ENCODE measurements at places on chromosomes 2 and 18.

- DNase-seq, result no peak
Measured at GRCh38 chr2:119716284-119716672, 37.3 kb downstream of the TMEM177 start.

GRCh38 chr18:47993409-47993808 lies 63.0 kb upstream of the SMAD2 start:
- DNase-seq, result no peak

DNA sequence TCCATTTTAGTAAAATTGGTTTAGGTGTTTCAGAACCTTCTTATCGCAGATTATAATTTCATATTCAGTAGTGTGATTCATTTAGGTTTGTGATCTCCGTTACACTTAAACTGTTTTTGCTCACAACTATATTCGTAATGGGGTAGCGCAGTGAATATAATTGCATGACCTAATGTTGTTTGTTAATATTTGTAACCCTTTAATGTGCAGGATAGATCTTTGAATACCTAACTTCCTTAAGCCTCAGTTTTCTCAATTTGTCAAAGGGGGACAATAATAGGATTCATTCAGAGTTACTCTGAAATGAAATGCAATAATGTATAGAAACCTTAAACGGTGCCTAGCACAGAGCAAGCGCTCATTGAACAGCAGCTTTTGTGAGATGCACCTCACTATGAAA lies 558 bp upstream of the ZDBF2 start:
- no peak for DNase-seq

DNA sequence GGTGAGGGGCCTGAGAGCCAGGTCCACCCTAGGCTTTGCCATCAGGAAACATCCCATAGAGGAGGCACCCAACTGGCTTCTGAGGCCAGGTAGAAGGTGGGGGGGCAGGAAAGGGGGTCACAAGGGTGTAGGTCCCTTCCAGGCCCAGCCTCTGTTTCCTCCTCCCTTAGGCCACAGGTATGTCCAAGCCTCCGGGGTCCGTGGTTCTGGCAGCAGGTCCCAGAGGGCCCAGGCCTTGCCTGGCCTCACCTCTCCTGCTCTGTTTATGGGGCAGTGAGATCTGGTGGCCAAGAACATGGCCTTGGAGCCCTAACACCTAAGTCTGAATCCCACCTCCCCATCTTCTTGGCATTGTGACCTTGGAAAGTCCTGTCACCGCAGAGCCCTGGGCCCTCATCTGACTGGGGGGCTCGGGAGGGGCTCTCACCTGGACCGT lies 21.6 kb upstream of the GPR17 start:
- DNase-seq, result no peak

DNA sequence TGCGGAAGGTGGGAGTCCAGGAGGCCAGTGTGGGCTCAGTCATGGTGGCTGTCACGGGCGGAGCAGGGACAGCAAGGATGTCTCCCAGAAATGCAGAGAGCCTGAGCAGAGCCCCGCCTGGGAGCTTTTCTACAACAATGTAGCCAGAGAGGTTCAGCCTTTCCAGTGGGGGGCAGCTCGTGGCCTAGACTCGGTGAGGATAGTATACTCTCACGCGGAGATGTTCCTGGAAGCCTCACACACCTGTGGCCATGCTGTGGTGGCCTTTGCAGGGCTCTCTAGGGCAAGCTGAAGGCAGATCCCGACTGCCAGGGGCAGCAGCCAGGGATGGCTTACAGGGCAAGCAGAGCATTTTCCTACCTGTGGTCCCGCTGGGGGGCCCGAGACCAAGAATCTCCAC lies 244.1 kb downstream of the LDLRAD4 start:
- DNase-seq, result no peak

GRCh38 chr2:216920937-216921456 lies 61.1 kb upstream of the TNP1 start:
- DNase-seq, result no peak

GRCh38 chr2:130766711-130767407 lies 11.5 kb downstream of the AMER3 start:
- no peak for DNase-seq

DNA sequence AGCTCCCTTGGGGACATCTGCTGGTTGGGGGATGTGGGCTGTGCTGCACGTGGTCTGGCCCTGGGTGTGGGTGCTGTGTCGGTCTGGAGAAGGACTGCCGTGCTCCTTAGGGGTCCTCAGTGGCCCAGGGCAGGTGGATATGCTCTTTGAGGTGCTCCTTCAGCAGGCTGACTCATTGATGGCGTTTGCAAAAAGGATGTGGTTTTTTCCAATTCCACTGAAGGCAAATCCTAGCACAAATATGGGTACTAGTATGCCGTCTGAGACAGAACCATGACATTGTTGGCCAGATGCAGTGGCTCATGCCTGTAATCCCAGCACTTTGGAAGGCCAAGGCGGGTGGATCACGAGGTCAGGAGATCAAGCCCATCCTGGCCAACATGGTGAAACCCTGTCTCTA lies 3.3 kb downstream of the PPP1R7 start:
- DNase-seq, result no peak

- peak; percentile 35 for DNase-seq
Measured at GRCh38 chr2:109409321-109410038, 204.3 kb downstream of the SEPTIN10 start.

DNA sequence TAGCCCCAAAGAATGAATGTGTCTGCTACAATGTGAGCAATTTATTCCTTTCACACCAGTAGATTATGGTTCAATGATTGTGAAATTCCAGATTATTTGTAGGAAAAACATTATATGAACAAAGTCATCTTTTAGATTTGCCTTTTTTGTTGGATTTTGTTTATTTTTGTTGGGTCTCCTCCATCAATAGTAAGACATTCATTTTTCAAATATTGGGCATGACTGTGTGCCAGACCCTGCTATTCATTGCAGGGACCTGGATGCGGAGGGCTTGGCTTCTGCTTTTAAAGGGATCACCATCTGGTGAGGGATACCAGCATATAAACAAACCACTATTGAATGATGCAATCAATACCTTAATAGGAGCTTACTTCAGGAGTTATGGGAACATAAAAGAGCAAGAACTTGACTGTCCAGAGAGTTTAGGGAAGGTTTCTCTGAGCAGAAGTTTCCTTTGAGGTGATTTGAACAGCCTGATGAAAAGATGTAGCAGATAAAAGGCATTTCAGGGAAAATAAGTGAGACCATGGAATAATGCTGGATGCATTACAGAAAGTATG lies 486.7 kb downstream of the EPHA4 start:
- DNase-seq, result no peak

- no peak for DNase-seq
Measured at GRCh38 chr18:23487738-23488570, 15.4 kb upstream of the RMC1 start.

- no peak for DNase-seq
Measured at GRCh38 chr2:220076734-220077133, 449.3 kb downstream of the SLC4A3 start.

- DNase-seq, result peak; percentile 23
Measured at GRCh38 chr2:114543236-114543766, 100.9 kb downstream of the DPP10 start.

DNA sequence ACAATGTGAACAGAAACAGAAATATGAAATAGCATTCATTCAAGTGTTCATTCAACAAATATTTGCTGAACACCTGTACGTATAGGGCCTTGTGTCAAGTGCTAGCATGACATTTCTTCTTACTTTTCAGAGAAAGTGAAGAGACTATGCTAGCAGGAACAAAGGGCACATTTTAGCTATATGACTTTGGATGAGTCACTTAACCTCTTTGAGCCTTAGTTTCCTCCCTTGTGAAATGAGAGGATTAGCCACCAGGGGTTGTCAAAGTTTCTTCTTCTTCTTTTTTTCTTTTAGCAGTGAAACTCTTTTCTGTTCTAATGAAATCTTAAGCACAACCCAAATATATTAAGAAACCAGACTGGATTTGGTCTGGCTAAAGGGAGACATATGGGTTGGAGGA lies 53.1 kb downstream of the FIGN start:
- no peak for DNase-seq

DNA sequence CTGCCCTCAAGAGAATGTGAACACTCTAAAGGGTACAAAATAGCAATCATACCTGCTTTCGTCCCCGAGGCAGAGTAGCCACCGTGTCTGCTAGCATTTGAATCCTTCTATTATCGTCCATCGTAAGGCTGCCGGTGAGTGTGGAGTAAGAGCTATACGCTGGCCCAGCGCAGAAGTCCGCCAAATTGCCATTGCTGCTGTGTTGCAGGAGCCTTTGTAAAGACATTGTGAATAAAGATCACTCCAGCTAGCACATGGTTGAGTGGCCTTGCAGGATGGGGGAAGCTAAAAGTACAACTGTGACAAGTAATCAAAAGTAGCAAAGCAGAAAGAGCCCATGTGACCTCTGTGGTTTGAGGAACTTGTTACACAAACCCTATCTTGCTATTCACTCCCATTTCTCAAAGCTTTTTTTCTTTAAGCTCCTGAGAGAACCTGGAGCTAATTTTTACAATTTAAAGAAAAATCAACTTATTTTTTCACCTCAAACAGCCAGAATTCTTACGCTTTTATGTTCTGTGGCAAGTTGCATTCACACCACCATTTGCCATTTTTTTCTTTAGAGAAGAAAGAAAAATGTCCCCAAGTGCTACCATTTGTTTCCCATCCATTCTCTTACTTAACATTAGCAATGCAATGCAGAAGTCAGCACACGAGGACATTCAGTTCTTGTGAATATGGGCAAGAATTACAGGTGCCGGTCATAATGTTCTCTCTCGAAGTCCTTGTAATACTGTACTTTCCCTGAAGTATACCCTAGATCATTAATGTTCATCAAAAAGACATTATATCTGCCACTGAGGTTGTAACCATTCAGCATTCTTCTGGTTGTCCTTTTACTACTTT lies at the start of gene CYTIP:
TSS of gene CYTIP (minus strand) at position 295 of the 846 bp plus-strand sequence. CDS start at position 226, 69 bp downstream.
- no peak for DNase-seq

GRCh38 chr2:35365859-35366258 lies 989.7 kb upstream of the CRIM1 start:
- no peak for DNase-seq

DNA sequence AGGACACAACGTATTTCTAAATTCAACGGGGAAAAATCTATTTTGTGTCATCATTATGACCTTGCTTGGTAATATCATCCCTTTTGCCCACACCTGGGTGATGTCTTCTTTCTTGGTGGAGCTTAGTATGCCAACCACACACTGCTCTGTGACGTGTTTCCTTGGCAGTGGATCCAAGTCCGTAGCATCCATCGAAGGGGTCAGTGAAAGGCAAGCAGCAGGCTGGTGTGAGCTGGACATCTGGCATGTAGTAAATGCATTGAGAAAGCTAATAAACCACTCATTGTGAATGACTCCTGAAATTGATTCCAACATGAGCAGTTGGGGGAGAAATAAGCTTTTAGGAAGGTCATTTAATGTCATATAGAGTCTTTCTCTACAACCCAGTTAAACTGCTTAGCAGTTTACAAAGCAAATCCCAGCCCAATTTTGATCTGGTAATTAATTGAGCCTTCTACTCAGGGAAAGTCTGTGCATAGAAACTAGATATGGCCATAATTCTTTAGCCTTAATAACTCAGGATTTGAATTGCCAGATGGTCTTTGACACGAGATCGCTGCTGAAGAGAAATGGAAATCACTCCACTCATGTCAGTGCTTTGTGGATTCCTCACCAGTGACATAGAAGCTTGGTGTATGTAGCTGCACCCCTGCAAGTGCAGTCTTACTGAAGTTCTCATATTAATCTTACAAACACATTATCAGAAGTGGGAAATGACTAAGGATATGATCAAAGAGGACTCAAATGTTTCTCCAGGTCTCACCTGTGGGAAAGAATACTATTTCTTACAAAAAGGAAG lies 494.8 kb downstream of the CMPK2 start:
- DNase-seq, result no peak

DNA sequence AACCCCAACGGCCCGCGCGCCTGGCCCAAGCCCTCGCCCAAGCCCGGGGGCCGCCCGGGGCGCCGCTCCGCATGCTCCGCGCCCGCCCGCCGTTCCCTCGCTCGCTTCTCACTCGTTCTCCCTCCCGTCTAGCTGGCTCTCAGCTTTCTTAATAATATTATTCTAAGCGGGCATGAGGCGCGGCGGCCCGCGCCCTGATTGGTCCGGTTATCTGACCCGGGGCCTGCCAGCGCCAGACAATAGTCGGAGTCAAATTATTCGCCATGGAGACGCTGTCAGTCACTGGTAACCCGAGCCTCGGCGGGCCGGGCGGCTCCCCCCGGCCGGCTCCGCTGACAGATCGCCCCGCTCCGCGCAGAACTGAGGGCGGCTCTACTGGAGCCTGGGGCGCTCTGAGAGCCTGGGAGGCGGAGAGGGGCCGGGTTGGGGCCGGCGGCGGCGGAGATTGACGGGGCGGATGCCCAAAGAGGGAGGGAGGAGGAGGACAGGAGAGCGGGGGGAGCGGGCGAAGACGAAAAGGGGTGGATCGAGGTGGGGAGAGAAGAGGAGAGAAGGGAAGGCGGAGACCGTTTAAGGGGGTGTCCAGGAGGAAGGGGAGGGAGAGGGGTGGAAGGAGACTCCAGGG lies at the start of gene SIX2:
TSS of gene SIX2 (minus strand) at position 150 of the 625 bp plus-strand sequence. CDS start 342 bp downstream, outside the sequence.
- peak; percentile 98 for DNase-seq

- no peak for DNase-seq
Measured at GRCh38 chr2:28687171-28687570, 64.5 kb upstream of the PPP1CB start.

- DNase-seq, result no peak
Measured at GRCh38 chr2:16261791-16262190, 321.4 kb downstream of the MYCN start.

DNA sequence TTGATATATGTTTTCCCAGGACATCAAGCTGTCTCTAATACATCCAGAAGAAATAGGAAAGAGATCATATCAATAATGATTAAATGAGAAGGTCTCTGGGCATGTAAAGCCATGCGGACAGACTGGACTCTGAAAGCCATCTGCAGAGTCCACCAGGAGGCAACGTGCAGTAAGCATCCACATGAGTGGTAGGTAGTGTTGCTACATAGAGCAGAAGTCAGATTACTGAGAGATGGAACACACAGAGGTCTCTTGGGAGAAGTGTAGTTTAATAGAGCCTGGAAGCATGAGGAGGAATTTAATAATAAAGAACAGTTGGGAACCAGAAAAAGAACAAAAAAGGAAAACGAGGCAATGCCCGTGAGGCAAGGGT lies 758.1 kb upstream of the DDX18 start:
- no peak for DNase-seq

DNA sequence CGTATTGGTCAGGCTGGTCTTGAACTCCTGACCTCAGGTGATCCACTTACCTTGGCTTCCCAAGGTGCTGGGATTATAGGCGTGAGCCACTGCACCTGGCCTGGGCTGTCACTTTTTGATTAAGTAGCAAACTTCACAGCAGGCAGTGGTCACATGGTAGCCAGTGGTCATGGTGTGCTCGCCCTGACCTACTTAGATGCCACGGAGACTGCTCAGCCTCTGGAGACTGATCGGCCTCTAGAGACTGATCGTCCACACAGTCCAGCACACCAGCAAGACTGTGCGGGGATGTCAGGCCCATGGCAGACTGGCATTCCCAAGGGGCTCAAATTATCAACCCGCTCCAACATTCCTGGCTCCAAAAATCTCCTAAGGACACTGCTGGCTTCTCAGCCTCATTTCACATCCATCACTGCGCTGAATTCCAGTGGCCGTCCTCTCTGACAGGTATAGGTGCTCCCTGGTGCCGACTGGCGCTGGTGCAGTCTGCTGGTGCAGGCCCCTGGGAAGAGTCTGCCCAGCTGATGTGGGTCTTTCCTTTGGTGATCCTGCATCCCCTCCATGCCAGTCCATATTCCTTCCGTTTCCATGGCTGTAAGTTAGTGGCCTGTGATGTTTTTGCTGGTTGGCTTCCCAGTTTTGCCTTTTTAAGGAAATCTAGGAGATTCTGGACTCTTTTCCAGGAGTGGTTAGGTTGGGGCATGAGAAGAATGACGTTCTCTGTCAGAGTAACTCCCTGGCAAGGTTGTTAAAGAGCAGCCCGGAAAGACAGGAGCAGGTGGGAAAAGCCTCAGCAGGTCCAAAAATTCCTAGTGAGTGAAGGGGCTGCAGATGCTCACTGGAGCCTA lies 374.5 kb upstream of the HS6ST1 start:
- no peak for DNase-seq

- no peak for DNase-seq
Measured at GRCh38 chr18:33761363-33761762, 183.3 kb downstream of the ASXL3 start.

All from NCI-H226 (cell line).